Pancreas (tissue), 10 donors: ENCODE measurements at places on chromosomes 7 and 10. TPM values are rescaled to one million over a fixed set of nuclear protein-coding genes. Genes with fewer than 3 reads are reported as not detected.

Gene TAS2R60
- polyA plus RNA-seq = not detected

Gene IL2RA
- polyA plus RNA-seq = 0.11 TPM

Gene BAIAP2L1
- polyA plus RNA-seq = 20.3 TPM

Gene CLIP2
- 8.5 TPM for polyA plus RNA-seq

Gene CALHM3
- 1.5 TPM for polyA plus RNA-seq

Gene GNG11
- polyA plus RNA-seq = 12.1 TPM

Gene STAG3
- 0.99 TPM for polyA plus RNA-seq
